GM12891 (cell line): ENCODE measurements at places on chromosomes 5 and 9.

DNA sequence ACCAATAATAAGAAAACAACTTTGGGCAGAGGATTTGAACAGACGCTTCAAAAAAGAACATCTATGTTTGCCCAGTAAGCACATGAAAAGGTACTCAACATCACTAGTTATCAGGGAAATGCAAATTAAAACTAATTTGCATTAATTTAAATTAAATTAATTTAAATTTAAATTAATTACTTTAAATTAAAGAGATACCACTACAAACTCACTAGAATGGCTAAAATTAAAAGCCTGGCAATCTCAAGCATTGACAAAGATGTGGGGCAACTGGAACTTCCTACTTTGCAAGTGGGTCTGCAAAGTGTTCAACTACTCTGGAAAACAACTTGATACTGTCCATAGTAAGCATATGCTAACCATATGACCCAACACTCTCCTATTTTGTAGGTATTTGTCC, 32.1 kb upstream of the ELL2 start:
- no peak for DNase-seq

DNA sequence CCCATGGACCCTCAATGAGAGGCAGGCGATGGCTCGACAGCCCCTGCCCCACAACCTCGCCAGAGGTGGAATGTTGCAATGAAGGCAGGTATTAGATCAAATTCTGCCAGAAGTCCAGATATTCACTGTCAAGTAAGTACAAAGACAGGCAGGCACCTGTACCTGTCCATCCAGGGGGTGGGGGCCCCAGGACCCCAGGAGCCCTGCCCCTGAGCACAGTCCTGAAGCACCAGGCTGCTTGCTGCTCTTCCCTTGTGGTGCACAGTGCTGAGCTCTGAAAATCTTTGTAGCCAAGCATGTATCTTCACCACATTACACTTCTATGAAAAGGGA, 26.2 kb upstream of the HMCN2 start:
- no peak for DNase-seq

- DNase-seq: peak; percentile 93
These were observed 155.8 kb upstream of the IRX4 start for GRCh38 chr5:2038321-2039179.

GRCh38 chr9:81819155-81819554, 109.1 kb upstream of the SPATA31D4 start:
- no peak for DNase-seq

- DNase-seq: no peak
These were observed 1237.8 kb upstream of the ACO1 start for GRCh38 chr9:31146485-31147166.

DNA sequence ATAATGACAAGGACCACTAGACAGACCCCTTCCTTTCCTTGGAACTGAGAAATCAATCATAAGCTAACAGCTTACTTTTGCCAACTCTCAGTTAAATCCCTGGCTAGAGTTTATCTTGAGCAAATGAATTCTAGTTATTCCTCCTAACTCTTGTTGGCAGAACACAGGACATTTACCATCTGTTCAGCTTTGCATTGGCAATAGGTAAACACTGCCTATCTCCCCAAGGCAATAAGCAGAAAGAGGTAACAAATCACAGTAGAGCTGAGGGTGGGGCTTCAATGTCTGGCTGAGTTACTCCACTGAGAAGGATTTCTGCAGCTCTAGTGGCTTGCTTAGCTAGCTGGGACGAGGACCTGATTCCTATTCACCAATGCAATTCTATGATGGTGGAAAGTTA, 503.3 kb upstream of the GRIA1 start:
- DNase-seq: no peak
